Activated naive CD4-positive, alpha-beta T cell (primary cell): ENCODE measurements at places on chromosomes 11 and 22.

DNA sequence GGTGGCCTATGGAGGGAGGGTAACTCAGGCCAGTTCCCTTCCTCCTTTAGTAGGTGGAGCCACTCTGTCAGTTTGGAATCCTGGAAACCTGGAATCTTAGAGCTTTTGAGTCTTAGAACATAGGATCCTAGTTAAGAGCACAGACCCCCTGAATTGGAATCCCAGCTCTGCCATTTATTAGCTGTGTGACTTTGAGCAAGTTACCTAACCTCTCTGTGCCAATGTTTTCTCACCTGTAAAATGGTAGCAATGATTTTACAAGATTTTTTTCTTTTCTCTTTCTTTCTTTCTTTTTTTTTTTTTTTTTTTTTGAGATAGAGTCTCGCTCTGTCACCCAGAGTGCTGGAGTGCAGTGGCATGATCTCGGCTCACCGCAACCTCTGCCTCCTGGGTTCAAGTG is 17.1 kb upstream of the CACNA1I start:
- DNase-seq = no peak

- DNase-seq = no peak
Observed at GRCh38 chr11:116062490-116063171, 558.4 kb upstream of the CADM1 start.

- DNase-seq = no peak
Observed at GRCh38 chr22:25966448-25966913, 202.8 kb upstream of the SEZ6L start.

DNA sequence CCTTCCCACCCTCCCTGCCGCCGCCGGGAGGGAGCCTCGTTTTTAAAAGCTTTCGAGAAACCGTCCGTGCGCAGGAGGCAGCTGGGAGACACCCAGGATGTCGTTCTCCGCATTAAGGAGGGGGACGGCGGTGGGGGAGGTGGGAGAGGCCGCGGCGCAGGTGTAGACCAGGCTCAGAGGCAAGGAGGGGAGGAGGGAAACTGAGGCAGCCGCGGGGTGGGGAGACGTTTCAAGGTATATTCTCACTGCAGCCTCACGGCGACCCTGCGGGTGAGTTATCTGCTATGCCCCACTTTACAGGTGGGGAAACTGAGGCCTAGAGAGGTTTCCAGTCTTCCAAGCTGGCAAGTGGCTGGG is 42.7 kb downstream of the CYTH4 start:
- no peak for DNase-seq

GRCh38 chr11:117961896-117962295 is 24.3 kb upstream of the IL10RA start:
- DNase-seq = no peak

DNA sequence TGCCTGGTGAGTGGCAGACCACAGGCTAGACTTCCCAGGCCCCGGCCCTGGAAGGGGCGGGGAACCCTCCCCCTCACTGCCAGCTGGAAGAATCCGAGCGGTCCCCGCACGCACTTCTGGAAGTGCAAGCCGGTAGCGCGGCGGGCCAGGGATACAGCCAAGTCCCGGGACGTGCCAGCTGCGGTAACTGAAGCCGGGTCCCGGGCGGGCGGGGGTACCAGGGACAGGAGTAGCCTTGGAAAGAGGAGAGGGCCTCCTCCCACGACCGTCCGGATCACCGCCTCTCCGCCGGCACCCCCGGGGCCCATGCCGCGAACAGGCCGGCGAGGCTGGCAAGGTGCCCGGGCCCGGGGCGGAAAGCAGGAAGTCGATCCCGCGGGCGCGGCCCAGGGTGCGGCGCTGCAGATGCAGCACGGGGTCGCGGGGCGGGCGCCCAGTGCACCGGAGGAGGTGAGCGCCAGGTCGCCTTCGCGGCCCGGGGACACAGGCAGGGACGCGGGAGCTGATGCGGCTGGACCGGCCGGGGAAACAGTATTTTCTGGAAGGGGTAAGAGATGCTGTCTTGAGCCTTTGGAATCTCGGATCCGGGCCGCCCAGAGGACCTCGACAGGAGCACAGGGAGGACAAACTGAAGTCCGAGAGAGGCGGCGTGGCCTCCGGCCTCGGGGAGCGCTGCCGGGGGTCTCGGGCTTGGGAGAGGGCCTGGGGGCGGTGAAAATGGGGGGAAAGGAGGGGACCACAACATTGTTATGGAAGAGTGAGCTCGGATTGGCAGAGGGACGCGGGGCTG is 783 bp upstream of the SLC35C1 start:
- DNase-seq = peak; percentile 25

DNA sequence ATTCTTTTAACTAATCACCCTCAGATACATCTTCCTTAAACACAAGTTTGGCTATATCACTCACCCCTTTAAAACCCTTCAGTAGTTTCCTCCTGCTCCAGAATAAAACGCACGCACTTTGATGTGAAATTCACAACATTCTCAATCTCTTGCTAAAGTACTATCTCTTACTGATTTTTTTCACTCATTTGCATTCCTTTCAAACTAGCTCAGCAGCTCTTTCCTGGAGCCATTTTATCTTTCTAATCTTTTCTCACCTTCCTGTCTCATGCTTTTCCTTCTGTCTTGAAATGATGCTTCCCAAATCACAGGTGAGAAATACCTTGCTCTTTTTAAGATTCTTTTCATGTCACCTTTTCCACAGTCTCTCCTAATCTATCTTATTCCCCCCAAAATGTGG is 1074.4 kb downstream of the DLG2 start:
- no peak for DNase-seq

DNA sequence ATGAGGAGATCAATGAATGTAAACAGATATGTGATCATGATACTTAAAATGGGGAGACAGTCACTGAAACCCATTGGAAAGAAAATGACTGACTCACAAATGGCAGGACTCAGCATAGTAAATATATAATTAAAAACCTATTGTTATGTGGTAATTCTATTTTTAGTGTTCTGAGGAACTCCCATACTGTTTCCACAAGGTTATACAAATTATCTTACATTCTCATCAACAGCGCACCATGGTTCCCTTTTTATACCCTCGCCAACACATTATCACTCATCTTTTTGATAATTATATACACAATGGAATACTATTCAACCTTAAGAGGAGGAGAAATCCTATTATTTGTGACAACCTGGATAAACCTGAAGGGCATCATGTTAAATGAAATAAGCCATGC is 17.1 kb downstream of the OR5B21 start:
- DNase-seq = no peak

GRCh38 chr22:47626428-47627390 is 864.3 kb downstream of the TBC1D22A start:
- no peak for DNase-seq

DNA sequence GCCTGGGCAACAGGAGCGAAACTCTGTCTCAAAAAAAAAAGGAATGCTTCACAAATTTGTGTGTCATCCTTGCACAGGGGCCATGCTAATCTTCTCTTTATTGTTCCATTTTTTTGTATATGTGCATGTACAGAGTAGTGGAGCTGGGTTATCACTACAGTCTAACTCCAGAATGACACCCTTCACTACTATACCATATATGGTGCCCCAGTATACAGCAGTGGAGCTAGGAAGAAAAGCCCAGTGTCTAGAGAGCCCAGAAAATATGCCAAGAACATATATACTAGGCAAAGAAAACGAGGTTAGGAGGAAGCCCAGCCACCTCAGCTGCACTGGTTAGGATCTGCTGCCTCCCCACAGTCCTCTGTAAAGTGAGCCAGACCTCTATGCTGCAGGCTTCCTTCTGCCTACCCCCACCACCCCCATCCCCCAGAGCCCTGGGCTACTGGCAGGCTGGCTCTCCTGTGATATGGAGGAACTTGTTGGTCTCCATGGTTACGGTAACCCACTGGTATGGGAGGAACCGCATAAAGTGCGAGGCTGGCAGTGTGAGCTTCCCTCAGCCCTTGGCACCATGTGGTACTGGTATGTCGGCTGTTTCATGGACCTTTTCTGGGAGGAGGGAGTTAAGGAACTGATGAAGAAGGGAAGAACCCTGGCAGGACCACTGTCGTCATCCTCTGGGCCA is 34.3 kb downstream of the RCOR2 start:
- DNase-seq = no peak

GRCh38 chr22:27105142-27106025 is 448.0 kb downstream of the MIAT start:
- DNase-seq = no peak

- DNase-seq = no peak
Observed at GRCh38 chr11:112886434-112887370, 74.5 kb upstream of the NCAM1 start.

DNA sequence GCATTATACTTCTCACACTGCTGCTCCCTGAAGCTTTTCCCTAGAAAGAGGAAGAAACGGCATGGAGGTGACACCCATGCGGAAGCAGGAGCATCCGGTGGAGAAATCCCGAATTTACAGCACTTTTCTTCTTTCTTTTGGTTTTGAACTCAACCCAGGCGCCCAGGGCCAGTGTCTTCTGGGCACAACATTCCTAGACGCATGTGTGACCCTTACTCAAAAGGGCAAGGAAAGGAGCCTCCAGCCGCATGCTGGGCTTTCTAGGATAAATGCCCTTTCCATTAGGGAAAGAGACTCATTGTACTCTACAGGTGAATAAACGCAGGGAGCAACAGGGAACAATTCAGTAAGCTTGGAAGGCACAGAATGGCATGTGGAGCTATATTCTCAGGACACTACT is 19.5 kb downstream of the ADAMTS8 start:
- DNase-seq = no peak

DNA sequence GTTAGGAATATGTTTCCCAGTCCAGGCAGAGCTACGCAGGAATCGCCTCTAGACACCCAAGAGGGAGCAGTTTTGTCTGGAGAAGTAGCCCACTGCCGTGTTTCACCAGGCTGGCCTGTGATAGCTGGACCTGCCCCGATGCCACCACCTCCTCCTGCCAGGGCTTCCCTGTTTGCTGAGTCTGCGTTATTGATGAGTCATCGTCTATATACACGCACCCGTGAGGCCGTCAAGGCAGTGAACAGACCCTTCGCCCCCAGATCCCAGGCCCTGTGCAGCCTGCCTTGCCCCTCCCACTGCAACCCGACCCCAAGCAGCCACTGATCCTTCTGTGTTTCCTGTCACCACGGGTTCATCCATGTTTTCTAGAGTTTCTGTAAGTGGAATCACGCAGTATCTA is 141.9 kb downstream of the IGLL1 start:
- no peak for DNase-seq

DNA sequence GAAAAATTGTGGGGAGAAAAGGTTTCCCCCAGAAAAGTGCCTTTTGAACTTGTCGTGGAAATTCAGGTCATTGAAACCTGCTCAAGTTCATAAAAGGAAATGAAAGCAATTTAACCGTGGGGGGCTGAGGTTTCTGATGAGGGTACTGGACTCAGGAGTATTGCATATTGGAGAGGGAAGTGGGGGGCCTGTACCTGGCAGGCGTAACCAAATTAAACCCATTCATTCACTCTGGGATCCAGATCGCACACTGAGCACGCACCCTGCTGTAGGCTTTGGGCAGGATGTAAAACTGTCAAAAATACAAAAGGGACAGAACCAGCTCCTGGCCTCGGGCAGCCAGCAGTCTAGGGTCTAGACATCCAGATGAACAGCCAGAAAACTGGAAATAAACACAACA is 1517.4 kb downstream of the BRD1 start:
- DNase-seq = no peak

DNA sequence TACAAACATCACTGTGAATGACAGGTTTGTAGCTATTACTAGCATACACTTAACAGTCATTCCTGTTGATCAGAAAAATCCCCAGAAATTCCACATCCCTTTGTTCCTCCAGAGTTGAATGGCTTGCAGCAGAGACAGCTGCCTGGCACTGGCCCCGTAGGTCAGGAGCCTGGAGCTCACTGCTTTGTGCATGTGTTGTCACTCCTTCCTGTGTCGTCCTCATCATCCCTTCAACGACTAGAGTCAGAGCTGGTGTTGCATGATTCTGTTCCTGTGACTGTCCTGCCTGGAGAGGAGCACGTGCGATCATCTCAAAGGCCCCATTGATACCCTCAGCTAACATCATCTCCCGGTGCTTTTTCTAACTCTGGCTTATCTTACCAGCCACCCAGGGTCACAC is 58.3 kb downstream of the LDLRAD3 start:
- DNase-seq = no peak

GRCh38 chr11:26194881-26195280 is 137.0 kb upstream of the ANO3 start:
- no peak for DNase-seq

DNA sequence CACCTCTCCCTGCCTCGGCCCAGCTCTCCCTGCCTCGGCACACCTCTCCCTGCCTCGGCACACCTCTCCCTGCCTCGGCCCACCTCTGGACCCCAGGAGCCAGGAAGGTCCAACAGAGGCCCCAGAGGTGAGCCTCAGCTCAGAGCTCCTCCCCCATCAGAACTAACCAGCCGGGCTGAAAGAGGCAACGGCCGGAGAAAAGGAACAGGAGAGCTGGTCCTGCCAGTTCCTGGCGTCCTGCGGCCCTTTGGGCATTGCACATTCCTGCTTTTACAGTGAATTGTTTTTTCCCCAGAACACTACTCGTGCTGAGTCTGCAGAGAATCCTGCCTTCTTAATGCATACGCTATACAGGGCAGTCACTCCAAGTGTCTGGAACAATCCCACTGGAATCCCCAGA is 45.8 kb downstream of the LMO1 start:
- no peak for DNase-seq

DNA sequence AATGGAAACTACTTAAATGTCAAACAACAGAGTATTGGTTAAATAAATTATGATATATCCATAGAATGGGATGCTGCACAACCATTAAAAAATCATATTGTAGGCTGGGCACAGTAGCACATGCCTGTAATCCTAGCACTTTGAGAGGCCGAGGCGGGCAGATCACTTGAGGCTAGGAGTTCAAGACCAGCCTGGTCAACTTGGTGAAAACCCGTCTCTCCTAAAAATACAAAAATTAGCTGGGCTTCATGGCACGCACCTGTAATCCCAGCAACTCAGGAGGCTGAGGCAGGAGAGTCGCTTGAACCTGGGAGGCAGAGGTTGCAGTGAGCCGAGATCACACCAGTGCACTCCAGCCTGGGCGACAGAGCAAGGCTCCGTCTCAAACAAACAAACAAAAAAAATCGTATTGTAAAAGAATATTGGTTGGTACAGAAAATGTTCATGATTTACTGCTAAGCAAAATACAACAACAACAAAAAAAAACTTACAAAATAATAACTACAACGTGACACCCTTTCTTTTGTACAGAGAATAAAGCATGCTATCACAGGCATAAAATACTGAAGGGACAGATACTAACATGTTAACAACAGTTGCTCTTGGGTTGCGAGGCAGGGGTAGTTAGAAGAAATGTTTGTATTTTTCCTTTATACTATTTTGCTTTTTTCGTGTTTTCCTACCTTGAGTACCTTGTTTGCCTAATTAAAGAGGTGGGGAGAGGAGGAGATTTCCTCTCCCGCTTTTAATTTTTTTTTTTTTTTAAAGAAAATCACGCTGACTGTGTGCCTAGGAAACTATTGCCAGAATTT is 21.3 kb upstream of the RRAS2 start:
- DNase-seq = no peak

GRCh38 chr22:22657712-22658111 is 13.3 kb downstream of the GGTLC2 start:
- no peak for DNase-seq

GRCh38 chr11:17612221-17613188 is 65.4 kb downstream of the OTOG start:
- no peak for DNase-seq
